HepG2 (cell line): ENCODE measurements at places on chromosomes 1 and 21. TPM values are rescaled to one million over a fixed set of nuclear protein-coding genes. Genes with fewer than 3 reads are reported as not detected.

The C1orf87 gene
- not detected in 2 replicates for total RNA-seq

The SPRR2E gene
- total RNA-seq, result not detected in 2 replicates

DNA sequence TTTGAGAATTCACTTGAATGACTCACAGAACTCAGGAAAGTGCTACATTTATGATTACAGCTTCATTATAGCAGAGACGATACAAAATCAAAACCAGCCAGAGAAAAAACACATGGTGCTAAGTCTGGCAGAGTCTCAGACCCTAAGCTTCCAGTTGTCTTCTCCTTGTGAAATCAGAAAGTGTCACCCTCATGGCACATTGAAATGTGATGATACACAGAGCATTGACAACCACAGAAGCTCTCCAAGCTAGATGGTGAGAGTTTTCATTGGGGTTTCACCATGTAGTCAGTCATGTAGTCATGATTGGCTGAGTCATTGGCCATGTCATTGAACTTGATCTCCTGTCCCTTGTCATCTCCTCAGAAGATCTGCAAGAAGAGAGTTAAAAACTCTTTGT is 526.6 kb downstream of the MRPL39 start:
- no peak for DNase-seq

GRCh38 chr21:46457801-46458314 is 833 bp upstream of the DIP2A start:
- peak; percentile 21 for DNase-seq

GRCh38 chr21:46455575-46456385 is 2.9 kb upstream of the DIP2A start:
- DNase-seq, result no peak

DNA sequence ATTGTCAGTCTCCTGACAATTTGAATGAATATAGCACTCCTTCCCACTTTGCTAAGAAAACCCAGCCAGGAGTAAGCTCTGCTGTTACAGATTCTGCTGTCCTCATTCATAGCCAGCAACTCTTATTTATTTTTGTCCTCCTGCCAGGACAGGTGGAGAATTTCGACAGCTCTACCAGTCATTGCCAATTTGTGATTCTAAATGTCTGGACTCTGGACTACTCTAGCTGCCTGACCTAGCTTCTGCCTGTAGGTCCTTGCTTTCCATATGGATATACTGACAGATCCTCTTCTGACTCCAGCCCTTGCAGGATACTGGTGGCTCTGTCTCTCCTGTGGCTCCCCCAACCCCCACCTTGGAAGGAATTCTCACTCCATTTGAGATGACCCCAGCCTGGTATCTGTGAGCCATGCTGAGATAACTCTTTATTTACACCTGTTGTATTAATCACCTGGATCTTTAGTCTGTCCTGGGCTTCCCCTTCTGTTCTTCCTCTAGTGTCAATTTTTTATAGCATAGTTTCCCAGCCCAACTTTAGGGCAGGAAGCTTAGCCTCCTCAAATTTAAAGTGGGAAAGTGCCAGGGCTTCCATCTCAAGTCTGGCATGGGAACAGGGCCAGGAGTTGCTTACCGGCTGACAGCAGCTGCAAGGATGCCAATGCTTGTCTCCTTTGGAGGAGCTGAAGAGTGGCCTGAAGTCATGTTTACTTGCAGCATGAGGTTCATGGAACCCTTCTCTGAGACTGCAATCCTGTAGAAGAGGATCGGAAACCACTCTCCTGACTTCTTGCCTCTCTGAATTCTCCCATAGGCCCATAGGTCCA is 6.7 kb downstream of the PM20D1 start:
- DNase-seq, result no peak

DNA sequence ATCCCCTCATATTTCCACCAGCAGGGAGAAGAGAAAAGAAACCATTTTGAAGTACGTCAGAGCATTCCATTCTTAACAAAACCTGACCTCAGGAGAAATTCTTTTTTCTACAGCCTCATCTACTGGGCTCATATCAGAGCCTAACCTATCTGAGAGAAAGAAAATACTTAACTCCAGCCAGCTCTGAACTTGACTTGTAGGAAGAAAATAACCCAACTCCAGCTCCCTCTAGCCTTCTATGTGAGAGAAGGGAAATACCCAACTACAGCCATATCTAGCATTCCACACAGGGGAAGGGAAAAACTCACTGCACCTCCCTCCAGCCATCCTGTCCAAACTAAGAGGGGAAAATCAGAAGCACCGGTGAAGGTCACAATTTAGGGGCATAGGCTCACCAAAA is 57.7 kb downstream of the SPATA6 start:
- no peak for DNase-seq

GRCh38 chr1:192620071-192620635 is 15.8 kb upstream of the RGS13 start:
- no peak for DNase-seq

DNA sequence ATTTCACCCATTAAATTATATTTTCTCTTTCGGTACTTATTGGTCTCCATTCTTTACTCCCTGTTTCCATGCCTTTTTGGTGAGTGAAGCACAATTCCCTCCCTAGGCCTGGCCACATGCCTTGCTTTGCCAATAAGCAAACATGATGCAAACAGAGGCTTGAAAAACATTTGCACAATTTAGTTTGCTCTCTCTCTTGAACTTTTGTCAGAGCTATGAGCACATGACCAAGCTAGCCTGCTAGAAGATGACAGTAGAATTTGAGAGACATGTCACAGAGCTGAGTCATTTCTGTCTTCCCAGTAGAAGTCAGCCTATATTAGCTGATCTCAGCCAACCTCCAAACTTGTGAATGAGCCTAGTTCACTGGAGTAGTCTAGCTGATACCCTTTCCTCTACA is 24.6 kb downstream of the ANGPTL3 start:
- peak; percentile 98 for DNase-seq

DNA sequence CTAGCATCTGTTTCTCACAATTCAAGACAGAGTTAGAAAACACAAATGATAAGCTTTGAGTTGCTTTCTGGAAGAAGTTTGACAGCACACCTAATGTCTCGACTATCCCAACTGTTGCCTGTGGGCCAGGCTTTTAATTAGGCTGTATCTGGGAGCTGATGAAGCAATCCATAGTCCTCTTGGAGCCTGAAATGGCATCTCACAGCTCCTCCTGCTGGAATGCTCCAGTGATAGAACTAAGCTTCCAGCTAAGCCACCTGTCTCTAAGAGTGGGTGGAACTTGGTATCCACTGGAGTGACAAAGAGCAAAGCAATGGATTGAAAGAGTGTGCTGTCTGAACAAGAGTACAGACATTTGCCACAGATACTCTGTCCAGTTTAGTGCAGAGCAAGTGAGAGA is 605.3 kb upstream of the NR5A2 start:
- no peak for DNase-seq
